Urothelium cell line (cell line): ENCODE measurements at places on chromosomes 1 and 21.

- DNase-seq, result no peak
These were observed 24.0 kb upstream of the CCDC181 start for GRCh38 chr1:169451218-169451824.

- no peak for DNase-seq
These were observed 73.3 kb upstream of the NFASC start for GRCh38 chr1:204797401-204797800.

GRCh38 chr1:15139654-15140350 lies 13.7 kb upstream of the TMEM51 start:
- peak; percentile 32 for DNase-seq

DNA sequence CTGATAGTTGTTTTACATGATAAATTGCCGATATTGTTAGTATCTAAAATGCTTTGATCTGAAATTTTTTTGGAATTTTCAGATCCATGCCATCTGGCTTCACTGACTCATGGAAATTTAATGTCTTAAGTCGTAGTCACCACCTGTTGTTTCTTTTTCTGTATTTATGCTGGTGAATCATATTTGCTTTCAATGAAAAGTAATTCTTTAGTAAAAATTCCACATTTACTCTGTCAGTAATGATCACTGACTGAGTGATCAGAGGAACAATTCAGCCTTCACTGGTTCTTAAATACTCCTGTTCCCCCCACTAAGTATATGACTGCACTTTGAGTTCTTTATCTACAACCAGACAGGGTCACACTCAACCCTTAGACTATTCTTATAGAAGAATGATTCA lies 185.6 kb upstream of the NRIP1 start:
- DNase-seq, result peak; percentile 17

DNA sequence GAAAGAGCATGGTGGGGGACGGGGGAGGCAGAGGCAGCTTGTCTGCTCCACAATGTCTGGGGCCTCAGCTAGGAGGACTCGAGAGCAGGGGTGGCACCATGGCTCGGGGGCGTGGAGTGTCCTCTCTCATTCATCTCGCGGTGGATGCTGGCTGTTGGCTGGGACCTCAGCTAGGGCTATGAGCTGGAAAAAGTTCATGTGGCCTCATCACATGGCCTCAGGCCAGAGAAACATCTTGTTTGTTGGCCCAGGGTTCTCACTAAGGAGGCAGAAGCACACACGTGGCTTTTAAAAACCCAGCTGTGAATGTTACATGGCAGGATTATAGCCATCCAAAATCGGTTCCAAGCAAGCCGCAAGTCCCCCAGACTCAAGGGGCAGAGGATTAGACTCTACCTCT lies 6.2 kb upstream of the CENPS start:
- DNase-seq, result no peak

DNA sequence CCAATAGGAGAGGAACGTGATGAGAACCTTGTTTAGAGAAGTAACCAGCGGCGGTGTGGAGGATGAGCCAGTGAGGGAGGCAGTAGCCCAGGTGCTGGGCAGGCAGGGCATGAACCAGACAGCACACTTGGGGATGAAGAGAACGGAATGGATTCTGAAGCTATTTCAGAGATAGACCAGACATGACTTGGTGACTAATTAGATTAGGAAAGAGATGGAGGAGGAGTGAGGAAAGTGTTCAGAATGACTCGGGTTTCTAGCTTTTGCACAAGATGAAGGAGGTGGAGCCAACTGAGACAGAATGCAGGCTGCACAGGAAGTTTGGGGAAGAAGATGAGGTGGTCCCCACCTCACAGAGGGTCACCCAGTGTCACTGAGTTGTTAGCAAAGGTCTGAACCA lies 5.1 kb downstream of the PEF1 start:
- no peak for DNase-seq

GRCh38 chr1:183872403-183872802 lies 67.5 kb downstream of the RGL1 start:
- no peak for DNase-seq

- no peak for DNase-seq
These were observed 332.3 kb downstream of the COL11A1 start for GRCh38 chr1:102776071-102776470.

GRCh38 chr1:203188686-203189232 lies 2.3 kb upstream of the CHI3L1 start:
- no peak for DNase-seq

GRCh38 chr21:35398346-35398982 lies 349.4 kb upstream of the RUNX1 start:
- no peak for DNase-seq

DNA sequence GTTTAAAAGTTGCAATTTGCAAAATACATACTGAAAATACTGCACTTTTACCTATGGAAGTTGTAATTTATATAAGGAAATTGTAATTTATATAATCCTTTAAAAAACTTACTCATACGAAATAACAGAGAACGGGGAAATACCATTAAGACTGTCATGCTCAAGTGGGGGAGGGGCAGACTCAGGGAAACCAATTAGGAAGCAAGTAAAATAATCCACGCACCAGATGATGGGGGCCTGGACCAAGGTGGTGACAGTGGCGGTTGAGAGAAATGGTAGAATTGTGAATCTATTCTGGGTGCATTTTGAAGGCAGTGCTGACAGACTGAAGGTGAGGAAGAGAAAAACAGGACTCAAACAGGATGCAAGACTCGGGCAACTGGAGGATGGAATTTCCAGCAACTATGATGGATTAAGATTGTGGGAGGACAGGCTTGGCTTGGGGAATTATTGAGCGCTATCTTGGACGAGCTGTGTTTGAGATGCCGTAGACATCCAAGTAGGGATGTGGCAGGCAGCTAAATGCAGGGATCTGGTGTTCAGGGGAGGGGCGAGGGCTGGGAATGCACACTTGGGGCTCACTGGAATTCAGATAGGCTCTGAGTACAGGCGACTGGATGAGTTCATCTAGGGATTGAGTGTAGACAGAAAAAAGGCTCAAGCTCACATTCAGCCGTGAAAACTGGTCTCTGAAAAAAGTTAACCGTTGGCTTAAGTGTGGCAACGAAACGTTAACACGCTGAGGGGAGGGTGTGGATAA lies 977 bp downstream of the LCA5L start:
- no peak for DNase-seq

- peak; percentile 57 for DNase-seq
These were observed at the start of gene KCND3 for GRCh38 chr1:111989531-111990025. TSS of gene KCND3 (minus strand) at chr1:111989668.

DNA sequence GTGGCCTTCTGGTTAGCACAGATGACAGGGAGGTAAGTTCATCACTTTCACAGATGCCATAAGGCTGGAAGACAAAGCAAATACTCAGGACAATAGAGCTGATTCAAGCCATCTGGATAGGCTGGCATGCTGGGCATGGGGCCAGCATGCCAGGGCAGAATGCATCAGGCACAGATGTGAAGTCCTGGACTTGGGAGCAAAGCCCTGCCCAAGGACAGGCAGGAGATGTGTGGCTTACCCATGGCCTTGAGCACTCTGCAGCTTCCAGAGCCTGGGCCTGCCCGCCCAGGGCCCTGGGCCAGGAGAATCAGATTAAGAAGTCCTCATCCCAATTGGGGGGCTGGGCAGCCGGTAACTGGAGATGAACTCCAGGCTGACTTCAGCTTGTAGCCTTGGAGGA lies 135.7 kb upstream of the ZC3H12A start:
- no peak for DNase-seq

DNA sequence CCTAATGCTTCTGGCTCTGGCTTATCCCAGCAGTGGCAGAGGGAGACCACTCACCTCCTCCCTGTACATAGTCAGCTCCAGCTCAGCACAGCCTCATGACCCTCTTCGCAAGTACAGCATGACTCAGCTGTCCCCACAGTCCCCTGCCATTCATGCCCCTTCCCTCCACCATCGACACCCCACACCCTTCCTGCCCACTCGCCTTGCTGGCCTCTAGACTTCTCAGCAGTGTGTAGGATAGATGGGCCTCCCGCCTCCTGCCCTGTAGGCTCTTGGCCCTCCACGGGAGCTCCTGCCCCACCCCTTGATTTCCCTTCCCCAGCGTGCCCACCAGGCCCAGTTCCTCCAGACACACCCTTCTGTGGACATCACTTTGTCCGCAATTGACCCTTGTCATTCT lies 9.8 kb downstream of the NPR1 start:
- no peak for DNase-seq

DNA sequence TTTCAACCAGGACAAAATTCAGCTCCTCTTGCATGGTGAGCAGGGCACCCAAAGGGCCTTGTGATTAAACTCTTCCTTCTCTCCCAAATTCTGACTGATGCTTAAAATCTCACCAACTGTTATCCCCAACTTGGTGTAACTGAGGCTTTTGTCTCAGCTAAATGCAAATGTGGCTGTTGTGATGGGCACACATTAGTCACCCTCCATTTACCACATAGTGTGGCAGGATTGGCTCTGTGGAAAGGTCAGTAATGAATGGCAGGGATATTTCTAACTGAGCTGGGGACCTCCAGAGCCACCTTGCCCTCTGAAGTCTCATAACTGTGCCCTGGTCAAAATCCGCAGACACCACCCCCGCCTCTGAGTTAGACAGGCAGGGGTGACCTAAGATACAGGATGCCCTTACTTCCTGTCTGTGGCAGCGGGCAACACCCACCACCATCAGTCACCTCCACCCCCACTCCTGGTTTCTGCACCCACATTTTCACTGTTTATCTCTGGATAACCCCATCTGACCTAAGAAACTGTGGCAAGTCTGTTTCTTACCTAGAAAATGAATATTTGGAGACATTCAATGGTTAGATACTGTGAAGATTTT lies 25.4 kb upstream of the RGS16 start:
- DNase-seq, result no peak

GRCh38 chr1:213999732-214000131 lies 12.0 kb downstream of the PROX1 start:
- DNase-seq, result no peak

GRCh38 chr1:62299426-62300200 lies 19.6 kb downstream of the KANK4 start:
- DNase-seq, result peak; percentile 51

GRCh38 chr1:183590244-183591191 lies at the start of gene NCF2:
TSS of gene NCF2 (minus strand) at chr1:183590459. CDS start at chr1:183590329, 130 bp downstream.
- no peak for DNase-seq

- no peak for DNase-seq
These were observed 55.3 kb downstream of the GORAB start for GRCh38 chr1:170587253-170587593.
